ENCODE measurements at places on chromosomes 12 and 14. TPM values are rescaled to one million over a fixed set of nuclear protein-coding genes. Genes with fewer than 3 reads are reported as not detected.

DNA sequence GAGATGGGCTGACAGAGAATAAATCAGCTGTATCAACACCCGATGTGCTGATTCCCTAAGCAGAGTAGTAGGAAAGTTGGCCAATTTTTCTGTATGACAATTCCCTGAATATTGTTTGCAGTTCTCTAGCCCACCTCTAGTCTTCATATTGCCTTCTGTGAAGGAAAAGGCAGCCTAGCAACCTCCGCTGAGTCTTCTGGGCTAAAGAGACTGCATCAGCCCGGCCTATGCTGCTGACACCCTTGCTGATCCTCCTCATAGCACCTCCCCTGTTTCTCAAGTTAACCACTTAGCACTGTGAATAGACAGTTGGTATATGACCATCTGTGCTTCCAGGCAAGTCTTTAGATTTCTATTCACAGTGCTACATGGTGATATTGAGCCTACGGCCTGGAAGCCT lies 161.1 kb upstream of the EGLN3 start:
- DNase-seq: no peak

- no peak for DNase-seq
Measured at GRCh38 chr14:75662966-75663365, 1.9 kb downstream of the TTLL5 start.

GRCh38 chr12:27924350-27925135 lies 48.0 kb downstream of the PTHLH start:
- DNase-seq: no peak

DNA sequence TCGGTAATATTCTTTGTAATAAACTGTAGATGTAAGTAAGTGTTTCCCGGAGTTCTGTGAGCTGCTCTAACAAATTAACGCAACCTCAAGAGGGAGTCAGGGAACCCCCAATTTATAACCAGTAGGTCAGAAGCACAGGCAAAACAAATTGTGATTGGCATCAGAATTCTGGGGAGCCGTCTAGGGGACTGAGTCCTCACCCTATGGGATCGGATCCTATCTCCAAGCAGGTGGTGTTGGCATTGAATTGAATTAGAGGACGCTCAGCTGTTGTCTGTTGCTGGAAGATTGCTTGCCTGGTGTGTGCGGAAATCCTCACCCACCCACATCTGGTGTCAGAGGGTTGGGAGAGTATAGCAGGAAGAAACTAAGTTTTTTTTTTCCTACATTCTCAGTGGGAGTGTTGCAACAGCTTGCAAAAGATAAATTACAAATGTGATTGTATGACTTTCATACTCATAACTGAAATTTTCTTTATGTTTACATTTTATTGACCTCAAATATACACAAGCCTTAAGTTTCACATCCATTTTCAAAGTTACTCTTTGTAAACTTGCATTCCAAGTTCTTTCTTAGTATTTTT lies 5.5 kb downstream of the TMEM52B start:
- DNase-seq: no peak

The KLRC2 gene
- total RNA-seq: not detected
